ENCODE measurements at places on chromosomes 3 and 15. TPM values are rescaled to one million over a fixed set of nuclear protein-coding genes. Genes with fewer than 3 reads are reported as not detected.

Gene RASGRP1
- total RNA-seq = 16.3 TPM

Gene RASGRF1
- total RNA-seq = 3.5 TPM

Gene MORC1
- total RNA-seq = not detected

Gene ROBO1
- total RNA-seq = 90.7 TPM

Gene PATL2
- 0.49 TPM for total RNA-seq

Gene PROK2
- 1.1 TPM for total RNA-seq

Gene LRRN1
- 61.6 TPM for total RNA-seq

Gene MITF
- 38.3 TPM for total RNA-seq

Gene KBTBD12
- 6.0 TPM for total RNA-seq

Gene MOBP
- not detected for total RNA-seq

Gene ATP13A4
- 14.6 TPM for total RNA-seq

Gene C2CD4A
- not detected for total RNA-seq

Gene FAM81A
- 4.2 TPM for total RNA-seq

Gene MYL3
- 11.8 TPM for total RNA-seq

Gene GOLGA8G
- total RNA-seq = not detected

Gene CAV3
- 8.4 TPM for total RNA-seq

Gene OR5H6
- not detected for total RNA-seq

Measured in camera-type eye (tissue), 1 donor.